HAP-1 (cell line): ENCODE measurements at places on chromosomes 3 and 15.

DNA sequence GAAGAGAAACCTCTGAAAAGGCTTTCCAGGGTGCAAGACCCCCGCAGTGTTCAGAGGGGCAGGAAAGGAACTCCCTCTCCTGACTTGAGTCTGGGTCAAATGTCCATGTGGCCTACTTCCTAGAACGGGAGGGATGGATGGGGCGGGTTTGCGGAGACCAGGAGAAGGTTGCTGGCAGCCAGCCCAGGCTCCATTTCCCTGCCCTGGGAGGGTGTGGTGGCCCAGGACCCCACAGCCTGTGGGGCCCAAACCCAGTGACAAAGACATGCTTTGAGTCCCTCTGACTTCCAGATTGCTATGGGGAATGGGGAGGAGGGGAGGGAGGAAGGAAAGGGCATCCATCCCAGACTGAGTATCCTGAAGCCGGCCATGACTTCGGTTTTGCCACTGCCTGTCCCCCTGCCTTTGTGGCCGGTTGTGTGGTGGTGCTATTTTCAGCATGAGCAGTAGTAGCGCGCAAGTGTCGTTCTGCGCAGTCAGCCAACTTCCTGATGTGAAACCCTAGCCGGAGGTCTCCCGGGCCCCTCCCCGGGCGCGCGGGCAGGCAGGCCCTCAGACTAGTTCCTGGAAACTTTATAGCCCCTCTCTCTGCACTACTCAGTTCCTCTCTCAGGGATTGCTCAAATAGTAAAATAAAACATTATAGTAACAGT lies 24.4 kb downstream of the MAGEF1 start:
- no peak for DNase-seq

- no peak for DNase-seq
These were observed 139.5 kb upstream of the EIF1B start for GRCh38 chr3:40169983-40170382.

DNA sequence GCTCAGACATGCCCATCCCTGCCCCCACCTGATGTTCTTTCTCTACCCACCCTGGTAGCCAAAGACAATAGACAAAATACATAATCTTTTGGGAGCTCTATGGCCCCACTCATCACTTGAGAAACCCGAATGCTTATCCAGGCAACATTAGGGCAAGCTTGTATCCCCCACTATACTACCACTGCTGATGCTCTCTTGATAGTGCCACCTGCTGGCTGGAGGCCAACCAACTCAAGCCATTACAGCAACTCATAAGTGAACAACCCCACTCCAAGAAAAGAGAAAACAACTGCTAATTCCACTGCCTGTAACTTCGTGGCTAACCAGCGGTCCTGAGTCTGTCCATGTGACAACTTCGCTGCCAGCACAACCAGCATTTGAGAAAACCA lies 342.5 kb upstream of the TGFBR2 start:
- peak; percentile 16 for DNase-seq

- DNase-seq: no peak
These were observed 19.8 kb downstream of the DGKG start for GRCh38 chr3:186342197-186342596.

GRCh38 chr15:59528961-59529402 lies 82.6 kb upstream of the GCNT3 start:
- DNase-seq: peak; percentile 86

DNA sequence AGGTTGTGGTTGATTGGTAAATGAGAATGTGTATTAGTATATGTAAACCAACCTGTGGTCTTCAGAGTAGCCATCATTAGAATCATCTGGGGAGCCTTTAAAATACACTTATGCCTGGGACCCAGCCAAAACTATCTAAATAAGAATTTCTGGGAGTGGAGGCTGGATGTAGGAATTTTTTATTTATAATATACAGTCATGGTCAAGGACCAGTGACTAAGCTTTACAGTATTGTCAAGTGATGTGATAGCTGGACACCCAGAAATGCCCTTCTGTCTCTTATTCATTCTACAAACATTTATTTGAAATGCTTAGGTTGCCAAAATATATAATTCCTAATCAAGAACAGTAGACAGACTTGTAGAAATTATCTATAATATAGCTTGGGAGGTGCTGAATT lies 132.2 kb downstream of the MBNL1 start:
- DNase-seq: no peak

- no peak for DNase-seq
These were observed 28.6 kb upstream of the CEMIP start for GRCh38 chr15:80750575-80750974.

DNA sequence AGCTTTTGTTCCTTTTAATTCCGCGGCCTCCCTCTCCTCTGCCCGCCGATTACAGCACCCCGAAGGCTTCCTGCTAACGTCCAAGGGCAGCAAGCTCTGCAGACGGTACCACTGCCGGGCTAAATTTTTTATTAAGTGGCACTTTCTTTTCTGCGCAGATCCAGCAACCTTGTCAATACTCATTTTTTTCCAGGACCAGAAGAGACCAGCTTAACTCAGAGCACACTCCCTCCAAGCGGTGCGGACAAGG lies 542 bp upstream of the MEIS2 start:
- DNase-seq: no peak

GRCh38 chr3:4629095-4630007 lies 136.2 kb downstream of the ITPR1 start:
- no peak for DNase-seq

DNA sequence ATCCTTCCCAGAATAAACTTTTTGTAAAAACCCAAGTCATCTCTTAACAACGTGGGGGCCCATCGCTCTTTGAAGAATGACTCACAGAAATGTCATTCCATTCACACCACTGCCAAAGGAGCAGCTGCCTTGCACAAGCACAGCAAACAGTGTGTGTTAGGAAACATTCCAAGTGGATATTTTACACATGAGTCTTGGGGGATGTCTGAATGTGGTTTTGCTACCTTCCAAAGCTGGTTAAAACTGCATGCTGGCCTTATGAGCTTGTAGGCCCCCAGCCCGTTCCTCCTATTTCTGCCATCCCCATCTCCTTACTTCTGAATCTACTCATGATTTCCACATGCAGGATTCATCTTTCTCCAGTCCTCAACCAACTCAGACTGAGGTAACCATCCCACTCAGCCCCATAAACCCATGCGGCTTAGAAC lies 130.8 kb downstream of the CPNE4 start:
- no peak for DNase-seq

- DNase-seq: no peak
These were observed 56.2 kb upstream of the DLG1 start for GRCh38 chr3:197354568-197355001.

GRCh38 chr3:143809121-143809621 lies 39.1 kb downstream of the SLC9A9 start:
- no peak for DNase-seq

GRCh38 chr3:65146179-65146578 lies 458.4 kb upstream of the ADAMTS9 start:
- DNase-seq: no peak

DNA sequence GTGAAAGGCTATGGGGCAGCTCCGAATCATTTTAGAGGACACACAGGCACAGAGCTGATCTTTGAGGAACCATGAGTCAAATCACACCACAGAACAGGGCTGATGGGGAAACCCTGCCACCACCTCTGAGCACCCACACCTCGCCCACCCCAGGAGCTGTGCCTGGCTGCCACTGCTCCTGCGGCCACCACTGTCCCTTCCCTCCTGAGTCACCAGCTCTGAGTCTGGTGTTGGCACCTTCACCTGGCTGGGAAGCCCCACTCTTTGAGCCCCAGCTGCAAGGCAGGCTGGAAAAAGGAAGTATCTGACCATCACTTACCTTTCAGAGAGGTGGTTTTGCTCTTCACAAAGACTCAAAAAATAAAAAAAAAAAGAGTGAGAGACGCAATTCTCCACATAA lies 63.6 kb upstream of the MEF2A start:
- no peak for DNase-seq

GRCh38 chr3:23319366-23320312 lies 116.5 kb downstream of the UBE2E2 start:
- DNase-seq: no peak

GRCh38 chr3:53109891-53110771 lies 20.1 kb downstream of the RFT1 start:
- DNase-seq: peak; percentile 25

DNA sequence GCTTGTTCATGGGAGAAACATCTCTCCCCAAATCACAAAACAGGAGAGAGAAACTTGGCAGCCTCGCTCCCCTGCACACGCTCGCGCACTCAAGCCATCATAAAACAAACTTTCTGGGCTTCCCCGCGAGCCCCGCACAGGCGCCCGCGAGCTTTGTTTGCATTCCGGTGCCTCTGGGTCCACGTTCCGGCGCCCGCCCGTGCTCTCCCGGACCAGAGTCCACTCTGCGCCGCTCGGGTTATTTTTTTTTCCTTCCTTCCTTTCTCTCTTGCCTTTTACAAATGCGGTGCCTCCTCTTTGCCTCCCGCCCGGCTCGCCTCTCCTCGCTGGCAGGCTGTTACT lies 363 bp downstream of the MAGI1 start:
- DNase-seq: no peak

DNA sequence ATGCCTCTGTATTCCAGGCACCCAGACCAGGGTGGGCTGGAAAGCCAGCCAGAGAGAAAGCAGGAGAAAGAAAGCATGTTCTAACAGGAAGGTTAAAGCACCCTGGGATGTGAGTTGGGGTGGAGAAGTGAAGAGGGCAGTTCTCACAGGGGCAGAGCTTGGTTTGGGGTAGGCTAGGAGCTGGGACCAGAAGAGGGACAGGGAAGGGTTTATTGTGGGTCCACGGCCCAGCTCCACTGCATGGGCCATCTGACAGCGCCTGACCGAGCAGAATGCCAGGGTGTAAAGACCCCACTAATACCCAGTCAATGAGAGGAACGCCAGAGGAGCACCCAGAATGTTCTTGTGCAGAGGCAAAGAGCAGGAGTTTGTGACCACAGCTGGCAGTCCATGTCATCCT lies 27.1 kb upstream of the MAGEF1 start:
- no peak for DNase-seq

DNA sequence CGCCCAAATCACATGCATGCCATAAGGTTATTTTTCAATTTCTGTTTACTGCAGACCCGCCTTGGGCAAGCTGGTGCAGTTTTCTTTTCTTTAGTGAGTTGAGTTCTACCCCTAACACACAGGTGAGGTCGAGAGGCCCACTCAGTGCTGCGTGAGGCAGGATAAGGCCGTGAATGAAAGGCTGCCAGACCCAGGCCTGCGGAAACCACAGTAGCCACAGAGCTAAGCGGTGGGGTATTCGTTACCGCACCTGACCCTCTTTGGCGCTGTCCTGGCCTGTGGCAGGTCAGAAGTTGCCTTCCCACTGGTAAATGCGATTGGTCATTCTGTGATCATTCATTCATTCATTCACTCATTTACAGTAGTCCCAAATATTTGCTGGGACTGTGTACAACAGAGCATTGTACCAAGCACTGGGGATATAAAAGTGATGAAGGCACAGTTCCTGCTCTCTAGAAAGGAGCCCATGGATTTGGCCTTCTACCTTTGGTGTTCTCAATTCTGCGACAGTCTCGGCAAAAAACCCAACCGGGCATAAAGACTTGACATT lies 144.8 kb downstream of the XXYLT1 start:
- DNase-seq: no peak

- DNase-seq: no peak
These were observed 10.7 kb upstream of the MYO5C start for GRCh38 chr15:52306270-52306669.

DNA sequence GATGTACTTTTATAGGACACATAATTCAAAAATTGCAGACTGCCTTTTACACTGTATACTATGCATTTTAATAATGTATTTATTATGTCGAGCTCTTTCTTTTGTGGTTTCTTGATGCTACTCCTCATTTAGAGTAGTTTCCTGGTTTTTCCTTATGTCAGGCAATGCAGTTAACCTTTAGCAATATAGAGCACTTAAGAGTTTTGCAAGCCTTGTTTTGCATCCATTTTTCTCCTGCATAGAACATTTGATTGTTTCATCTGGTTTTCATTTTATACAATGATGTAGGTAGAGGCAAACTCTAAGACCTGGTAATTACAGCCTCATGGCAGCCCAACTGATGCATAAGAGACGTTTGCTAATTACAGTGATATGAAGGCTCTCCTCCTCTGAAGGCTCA lies 86.3 kb downstream of the PDZRN3 start:
- no peak for DNase-seq

DNA sequence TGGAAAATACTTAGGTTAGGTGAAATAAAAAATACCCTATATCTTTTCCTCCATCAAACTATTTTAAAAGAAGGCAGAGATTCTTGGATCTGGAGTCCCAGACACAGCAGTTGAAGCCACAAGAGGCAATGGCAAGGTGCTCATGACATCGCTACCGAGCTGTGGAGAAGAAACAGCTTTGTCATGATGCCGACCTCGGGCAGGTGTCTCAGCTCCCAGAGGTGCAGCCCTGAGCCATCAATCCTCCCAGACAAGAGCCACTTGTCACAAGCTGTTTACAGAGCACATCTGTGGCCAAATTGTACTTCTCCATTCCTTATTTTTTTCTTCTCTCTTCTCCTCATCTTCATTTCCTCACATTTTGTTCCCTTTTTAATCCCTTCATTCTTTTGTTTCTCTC lies 50.8 kb downstream of the GPR176 start:
- DNase-seq: no peak

DNA sequence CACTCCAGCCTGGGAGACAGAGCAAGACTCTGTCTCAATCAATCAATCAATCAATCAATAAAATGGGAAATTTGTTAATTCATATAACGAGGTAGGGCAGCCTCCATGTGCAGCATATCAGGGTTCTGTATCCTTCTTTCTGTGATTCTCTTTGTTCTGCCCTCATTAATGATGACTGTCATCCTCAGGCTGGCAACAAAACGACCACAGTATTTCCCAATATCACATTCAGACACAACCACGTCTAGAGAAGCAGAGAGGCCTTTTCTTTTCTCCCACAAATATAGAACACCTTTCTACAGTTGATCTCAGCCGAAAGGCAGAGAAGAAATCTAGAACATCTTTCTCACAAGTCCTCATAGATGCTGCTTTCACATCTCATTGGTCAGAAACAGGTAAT lies 11.2 kb downstream of the CEP19 start:
- no peak for DNase-seq

- no peak for DNase-seq
These were observed 65.8 kb upstream of the MAGI1 start for GRCh38 chr3:66104535-66104934.

DNA sequence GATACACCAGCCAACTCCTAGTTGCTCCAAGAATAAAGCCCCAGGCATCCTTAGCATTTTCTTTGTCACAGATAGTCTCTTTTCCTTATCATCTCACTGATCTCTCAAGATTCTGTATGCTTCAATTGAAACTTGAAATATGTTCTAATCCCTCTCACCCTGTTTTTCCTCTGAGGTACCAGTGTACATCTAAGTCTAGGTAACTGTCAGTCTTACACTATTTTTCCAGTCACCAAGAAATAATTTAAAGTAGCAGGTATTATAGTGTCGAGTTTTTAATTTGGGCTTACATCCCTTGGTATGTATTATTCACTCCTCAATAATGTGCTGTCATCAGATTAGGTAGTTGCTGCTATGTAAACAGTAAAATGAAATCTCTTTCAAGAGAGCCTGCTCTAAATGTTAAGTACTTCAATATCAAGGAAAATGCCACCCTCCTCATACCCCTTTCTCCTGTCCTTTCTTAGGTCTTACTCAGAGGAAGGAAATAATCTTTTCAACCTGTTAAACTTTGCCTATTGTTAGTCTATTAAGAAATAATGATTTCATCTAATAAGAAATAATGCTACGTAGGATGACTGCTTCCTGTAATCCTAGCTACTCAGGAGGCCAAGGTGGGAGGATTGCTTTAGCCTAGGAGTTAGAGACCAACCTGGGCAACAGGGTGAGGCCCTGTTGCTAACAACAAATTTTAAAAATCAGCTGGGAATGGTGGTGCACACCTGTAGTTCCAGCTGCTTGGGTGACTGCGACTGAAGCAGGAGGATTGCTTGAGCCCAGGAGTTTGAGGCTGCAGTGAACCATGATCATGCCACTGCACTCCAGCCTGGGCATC lies 39.8 kb downstream of the TSC22D2 start:
- peak; percentile 52 for DNase-seq
